Stimulated activated CD8-positive, alpha-beta memory T cell treated with anti-CD3 and anti-CD28 coated beads, Interleukin-7, amount 100 ng/mL, for 24 hours (primary cell): ENCODE measurements at places on chromosomes 16 and 17.

DNA sequence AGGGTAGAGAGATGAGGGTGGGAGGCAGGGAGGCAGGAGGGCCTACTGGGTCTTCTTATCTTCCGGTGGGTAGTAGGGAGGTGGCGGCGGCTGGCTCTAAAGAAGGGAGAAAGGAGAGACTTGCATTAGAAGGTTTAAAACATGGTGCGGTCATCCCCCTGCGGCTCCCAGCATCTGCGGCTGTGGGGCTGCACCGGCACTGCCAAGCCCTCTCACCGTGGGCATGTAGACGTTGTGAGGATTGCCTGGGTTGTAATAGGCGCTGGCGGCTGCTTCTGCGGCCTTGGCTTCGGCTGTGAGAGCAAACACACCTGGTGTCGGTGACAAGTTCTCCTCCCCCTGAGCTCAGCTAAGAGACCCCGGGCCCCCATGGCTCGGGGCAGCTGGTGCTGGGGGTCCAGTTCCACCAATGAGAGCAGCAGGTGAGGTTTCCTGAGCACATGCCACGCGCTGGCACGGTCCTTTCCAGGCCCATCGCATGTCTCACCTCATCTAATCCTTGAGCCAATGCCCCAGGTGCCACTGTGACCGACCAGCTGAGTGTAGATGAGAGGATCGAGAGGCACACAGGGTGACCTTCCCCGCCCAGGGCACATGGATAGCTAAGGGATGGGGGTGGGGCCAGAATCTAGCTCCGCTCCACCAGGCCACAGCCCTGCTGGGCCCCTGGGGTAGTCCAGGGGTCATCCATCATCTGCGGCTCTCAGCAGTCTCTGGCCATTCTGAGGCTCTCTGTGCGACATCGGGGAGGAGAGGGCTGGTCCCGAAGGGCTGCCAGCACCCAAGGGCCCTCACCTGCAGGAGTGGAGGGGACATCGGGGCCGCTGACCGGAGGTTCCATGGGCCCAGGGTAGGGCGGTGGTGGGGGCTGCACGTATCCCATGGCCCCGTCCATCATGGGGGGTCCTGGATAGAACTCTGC lies 2.7 kb upstream of the UNC13D start:
- DNase-seq, result no peak

- DNase-seq, result no peak
Measured at GRCh38 chr17:68662037-68662432, 60.9 kb upstream of the FAM20A start.

GRCh38 chr16:52494145-52494544 lies 52.8 kb downstream of the TOX3 start:
- no peak for DNase-seq

- no peak for DNase-seq
Measured at GRCh38 chr17:31738488-31738887, 120.6 kb downstream of the COPRS start.

DNA sequence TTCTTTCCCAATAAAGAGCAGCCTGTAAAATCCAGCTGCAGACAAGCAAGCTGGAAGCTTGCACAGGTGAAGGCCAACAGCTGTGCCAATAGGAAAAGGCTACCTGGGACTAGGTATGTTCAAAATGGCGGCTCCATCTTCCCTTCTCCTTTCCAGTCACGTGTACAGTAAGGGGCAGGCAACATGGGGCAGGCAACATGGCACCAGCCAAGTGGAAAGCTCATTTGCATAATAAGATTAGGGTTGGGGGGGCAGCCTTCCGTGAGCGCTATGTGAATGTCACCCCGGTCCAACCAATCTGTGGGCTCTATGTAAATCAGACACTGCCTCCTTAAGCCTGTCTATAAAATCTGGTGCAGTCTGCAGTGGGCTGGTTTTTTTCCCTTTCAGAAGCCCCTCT lies 31.3 kb downstream of the TVP23A start:
- DNase-seq, result no peak

DNA sequence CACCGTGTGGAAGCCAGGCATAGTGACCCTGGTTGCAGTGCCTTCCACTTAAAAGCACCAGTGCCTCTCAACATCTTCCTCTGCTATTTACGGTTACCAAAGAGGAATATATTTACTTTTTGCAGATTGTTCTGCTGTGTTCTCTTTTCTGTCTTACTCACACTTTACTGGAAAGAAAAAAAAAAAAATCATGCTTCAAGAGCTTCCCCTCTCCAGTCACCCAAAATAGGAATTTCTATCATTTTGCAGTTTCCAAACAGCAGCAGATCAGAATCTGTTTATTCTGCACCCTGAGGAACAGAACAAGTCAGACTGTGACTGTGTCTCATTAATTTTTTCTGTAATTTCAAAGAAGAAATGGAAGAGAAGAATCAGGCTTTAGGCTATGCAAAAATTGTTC lies 96.1 kb downstream of the KCNJ2 start:
- no peak for DNase-seq

DNA sequence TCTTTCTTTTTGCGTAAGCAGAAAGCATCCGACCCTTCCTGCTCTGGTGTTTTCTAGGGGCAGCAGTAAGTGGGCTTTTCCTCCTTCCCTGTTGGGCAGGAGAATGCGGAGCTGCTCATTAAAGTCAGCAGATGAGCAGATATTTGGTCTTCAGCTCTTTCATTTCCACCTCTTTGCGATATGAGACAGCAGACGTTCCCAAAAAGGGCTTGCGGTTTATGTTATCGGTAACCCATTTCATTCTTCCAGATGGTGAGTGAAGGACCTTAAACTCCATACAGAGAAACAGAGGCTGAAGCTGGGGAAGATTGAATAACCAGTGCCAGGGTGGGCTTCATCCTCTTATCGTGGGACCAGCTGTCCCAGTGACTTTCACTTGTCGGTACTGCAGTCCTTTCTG lies 40.7 kb downstream of the KSR1 start:
- no peak for DNase-seq

GRCh38 chr17:55852734-55853133 lies 101.9 kb downstream of the PCTP start:
- no peak for DNase-seq

- no peak for DNase-seq
Measured at GRCh38 chr17:57629470-57629869, 115.6 kb downstream of the CCDC182 start.

DNA sequence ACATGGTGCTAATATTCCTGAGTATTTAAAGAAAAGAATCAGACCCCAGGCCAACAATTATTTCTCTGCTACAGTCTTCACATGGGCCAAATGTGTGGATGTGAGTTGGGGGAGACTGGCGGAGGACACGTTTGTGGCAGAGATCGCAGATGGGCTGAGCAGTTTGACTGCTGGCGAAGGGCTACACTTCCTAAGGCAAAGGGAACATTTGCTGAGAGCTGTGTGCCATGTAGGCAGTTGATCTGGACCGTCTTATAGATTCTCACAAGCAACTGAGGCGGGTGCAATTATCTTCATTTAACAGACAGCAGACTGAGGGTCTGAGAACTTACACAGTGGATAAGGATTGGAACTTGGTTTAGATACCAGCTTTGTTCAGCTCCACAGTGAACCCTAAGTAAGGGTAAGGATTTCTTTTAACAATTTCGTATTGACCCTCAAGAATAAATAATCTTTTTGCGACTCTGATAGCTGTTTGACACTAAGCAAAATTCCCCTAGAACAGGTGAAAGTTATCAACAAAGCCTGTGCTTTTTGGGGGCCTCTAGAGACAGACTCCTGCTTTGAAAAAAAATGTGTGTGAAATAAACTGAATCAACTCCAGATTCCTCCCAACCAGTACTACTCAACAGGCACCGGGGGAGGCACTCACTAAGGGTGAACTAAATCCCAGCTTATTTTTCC lies 55.3 kb downstream of the TBX4 start:
- DNase-seq, result no peak

- no peak for DNase-seq
Measured at GRCh38 chr16:7731141-7731540, 398.5 kb downstream of the RBFOX1 start.

DNA sequence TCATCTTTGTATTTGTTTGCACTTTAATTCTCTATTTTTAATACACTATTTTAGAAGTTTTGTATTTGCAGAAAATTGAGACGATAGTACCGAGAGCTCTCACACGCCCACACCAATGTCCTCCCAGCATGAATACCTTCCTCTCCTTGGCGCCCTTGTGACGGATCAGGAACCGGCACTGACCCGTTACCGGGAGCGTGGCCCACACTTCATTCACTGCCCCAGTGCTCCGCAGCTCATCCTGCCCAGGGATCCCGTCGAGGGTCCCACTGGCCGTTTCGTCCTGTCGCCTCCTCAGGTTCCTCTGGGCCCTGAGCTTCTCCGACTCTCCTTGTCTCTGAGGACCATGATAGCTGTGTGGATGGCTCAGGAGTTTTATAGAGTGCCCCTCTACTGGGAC lies 50.6 kb downstream of the KLHDC4 start:
- no peak for DNase-seq
